Hepatocyte (in vitro differentiated cells): ENCODE measurements at places on chromosomes 7 and 10.

DNA sequence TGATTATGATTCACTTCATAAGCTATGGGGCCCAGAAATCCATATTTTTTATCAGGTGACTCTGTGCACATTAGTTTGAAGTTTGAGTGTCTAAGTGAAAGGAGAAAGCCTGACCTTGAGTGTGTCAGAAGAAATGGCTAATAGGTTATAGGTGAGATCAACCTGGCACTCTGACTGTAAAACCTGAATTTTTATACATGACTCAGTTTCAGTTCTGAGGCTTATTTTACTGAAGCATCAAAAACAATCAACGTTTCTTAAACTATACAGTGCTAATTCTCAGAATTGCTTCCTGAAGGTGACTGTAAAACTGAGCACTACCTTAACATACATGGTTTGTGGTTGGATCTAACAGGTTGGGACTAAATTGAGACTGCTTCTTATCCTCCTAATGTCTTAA is 159.4 kb upstream of the AHR start:
- no peak for DNase-seq

DNA sequence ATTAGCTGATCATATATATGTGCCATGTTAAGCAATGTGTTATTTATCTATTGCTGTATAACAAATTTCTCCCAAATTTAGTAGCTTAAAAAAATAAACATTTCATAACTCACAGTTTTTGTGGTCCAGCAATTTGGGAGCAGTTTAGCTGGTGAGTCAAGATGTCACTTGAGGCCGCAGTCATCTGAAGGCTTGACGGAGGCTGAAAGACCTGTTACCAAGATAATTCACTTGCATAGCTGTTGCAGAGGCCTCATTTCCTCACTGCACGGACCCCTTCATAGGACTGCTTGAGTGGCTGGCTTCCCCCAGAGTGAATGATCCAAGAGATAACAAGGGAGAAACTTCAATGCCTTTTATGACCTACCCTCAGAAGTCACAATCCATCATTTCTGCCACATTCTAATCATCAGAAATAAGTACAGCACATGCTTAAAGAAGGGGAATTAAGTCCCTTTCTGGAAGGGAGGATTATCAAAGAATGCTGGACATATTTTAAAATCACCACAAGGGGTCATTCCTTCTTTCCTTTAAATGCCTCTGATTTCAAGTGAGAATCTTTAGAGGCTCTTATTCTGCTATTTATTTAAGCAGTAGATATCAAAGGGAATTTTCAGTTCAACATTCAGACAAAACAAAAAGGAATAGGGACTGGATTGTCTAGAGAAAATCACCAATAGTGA is 10.5 kb upstream of the SRPK2 start:
- DNase-seq, result no peak

DNA sequence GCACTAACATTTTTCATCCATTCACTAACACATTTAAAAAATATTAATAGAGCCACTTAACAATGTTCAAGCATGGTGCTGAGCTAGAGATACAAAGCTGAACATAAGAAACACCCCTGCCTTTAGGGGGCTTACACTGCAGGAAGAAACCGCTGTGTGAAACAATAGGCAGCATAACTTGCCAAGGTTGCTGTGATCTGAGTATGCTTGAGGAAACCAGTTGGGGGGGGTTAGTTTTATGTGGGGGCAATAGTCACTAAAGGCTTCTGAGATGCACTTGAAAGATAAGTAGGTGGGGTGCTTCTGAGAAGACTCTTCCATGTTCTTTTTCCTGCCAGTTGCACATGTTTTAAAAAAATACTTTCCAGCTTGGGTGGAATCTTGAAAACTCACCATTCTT is 2.8 kb downstream of the RBM17 start:
- DNase-seq, result no peak

GRCh38 chr7:54921116-54921515 is 97.7 kb upstream of the EGFR start:
- DNase-seq, result no peak

- DNase-seq, result no peak
These were observed 49.4 kb downstream of the VWC2 start for GRCh38 chr7:49822856-49823255.

DNA sequence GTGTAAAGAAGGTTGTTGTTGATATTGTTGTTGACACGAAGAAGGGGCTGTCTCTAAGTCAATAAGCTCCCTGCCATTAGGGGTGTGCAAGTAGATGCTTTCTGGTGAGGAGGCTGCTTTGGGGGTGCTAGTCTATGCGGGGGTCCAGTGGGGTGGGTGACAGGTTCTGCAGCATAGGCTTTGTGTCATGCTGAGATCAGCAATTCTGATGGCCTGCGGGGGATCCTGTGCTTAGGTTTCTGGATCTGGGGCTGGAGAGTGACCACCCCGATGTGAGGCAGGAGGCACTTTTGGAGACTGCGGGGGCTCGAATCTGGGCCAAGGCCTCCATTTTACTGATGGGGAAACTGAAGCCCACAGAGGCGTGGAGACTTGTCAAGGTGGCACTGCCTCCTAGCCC is 5.1 kb downstream of the AQP1 start:
- no peak for DNase-seq

GRCh38 chr10:58590152-58590840 is 77.6 kb downstream of the BICC1 start:
- peak; percentile 57 for DNase-seq

- no peak for DNase-seq
These were observed 52.8 kb upstream of the SEMA3E start for GRCh38 chr7:83701736-83702135.

- peak; percentile 69 for DNase-seq
These were observed 14.3 kb upstream of the ARHGAP12 start for GRCh38 chr10:31942892-31943291.
